ENCODE measurements at places on chromosomes 13 and 19.

GRCh38 chr13:27375686-27376326, 48.6 kb upstream of the GTF3A start:
- peak; percentile 52 for DNase-seq

- DNase-seq, result no peak
These were observed 621.5 kb upstream of the ATXN8OS start for GRCh38 chr13:69485991-69486592.

GRCh38 chr13:22316494-22317025, 645.7 kb downstream of the FGF9 start:
- DNase-seq, result no peak

DNA sequence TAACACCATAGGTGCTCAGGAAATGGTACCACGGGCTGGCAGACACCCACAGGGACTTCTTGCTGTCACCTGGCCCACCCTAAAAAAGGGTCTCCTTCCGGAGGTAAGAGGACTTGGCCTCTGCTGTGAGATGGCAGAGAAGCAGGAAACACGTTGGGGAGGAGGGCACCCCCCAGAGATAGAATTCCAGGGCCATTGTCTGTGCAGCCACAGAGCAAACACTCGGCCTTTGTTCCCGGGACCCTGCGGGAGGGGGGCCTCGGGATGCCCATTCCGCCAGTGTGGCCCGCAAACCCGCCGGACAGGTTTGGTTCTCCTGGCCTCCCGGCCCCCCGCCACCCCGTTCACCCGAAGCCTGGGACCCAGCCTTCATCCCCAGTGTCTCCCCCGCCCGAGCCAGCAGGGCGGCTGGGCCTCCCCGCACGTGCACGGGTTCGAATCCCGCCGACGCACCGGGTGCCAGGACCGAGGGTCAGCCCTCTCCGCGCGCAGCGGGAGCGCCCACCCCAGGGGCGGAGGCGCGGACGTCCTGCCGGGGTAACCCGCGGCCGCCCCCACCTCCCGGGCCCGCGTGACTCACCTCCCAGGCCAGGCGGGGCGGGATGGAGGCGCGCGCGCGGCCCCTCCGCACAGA, 714 bp downstream of the PLPP2 start:
- DNase-seq, result no peak

DNA sequence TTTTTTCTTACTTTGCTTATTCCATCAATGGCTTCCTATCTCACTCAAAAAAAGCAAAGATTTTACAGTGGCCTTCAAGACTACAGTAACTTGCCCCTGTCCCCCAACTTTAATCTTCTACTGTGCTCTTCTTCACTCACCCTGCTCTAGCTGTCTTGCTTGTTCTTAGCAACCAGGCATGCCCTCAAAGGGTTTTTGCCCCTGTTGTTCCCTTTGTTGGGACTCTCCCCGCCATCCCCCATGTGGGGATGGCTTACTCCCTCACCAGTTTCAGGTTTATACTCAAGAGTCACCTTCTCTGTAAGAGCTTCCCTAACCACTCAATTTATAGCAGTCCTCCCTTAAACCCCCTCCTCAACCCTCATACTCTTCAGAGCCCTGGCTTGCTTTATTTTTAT, 5.4 kb downstream of the MTMR6 start:
- DNase-seq, result no peak

DNA sequence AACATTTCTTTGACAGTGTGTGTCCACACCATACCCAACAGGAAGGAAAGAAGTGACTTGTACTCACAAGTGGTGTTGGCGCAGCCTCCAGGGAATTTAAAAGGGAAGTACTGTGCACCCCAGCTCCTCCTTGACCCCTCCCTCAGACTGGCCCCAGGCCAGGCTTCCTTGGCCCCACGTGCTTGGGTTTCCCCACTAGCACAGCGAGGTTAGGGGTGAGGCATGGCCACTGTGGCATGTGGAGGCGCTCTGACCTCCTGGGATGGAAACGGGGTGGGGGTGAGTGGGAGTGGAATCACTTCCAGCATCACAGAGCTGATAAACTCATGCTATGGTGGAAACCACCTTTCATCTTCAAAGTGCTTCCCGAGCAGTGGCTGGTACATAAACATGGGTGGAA, 168.6 kb downstream of the ZNF536 start:
- no peak for DNase-seq

- no peak for DNase-seq
These were observed 34.8 kb downstream of the ING1 start for GRCh38 chr13:110748271-110748670.

- no peak for DNase-seq
These were observed 164.4 kb downstream of the TM9SF2 start for GRCh38 chr13:99665711-99666110.

GRCh38 chr19:9535934-9536333, 2.5 kb downstream of the ZNF426 start:
- no peak for DNase-seq

GRCh38 chr13:39855236-39855635, 199.8 kb downstream of the COG6 start:
- no peak for DNase-seq

GRCh38 chr19:5358173-5358800, 17.7 kb upstream of the PTPRS start:
- no peak for DNase-seq

DNA sequence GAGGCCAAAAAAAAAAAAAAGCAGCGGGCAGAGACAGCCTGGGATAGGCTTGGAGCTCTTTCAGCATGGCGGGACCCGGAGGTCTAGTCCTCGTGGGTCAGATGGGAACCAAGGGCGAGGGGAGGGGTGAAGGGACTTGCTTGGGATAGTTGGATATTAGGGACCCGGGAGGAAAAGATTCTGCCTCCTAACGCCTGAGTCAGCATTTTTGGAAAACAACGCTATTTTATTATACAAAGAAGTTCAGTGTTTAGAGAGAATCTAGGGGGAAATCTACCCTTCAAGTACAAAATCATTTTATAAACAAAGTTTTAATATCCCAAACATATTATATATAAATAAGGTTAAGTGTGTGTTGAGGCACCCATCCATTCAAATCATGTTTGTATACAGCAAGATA, 156.7 kb downstream of the ZNF536 start:
- no peak for DNase-seq

DNA sequence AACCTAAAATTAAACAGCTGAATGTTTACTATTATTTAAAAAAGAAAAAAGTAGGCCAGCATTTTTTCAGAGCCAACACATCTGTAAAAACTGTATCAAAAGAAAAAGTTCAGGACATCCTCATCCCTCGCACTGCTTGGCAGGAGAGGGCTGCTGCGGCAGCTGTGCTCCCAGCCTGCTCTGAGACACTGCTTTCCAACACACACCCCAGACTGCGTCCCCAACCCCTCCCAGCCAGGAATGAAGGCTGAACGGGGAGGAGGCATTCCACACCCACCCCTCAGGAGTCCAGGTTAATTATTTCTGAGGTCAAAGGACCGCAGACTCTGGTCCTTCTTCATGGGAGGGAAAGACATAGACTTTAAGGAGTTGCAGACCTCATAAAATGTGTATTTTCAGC, 43.1 kb downstream of the COL4A1 start:
- DNase-seq, result no peak

DNA sequence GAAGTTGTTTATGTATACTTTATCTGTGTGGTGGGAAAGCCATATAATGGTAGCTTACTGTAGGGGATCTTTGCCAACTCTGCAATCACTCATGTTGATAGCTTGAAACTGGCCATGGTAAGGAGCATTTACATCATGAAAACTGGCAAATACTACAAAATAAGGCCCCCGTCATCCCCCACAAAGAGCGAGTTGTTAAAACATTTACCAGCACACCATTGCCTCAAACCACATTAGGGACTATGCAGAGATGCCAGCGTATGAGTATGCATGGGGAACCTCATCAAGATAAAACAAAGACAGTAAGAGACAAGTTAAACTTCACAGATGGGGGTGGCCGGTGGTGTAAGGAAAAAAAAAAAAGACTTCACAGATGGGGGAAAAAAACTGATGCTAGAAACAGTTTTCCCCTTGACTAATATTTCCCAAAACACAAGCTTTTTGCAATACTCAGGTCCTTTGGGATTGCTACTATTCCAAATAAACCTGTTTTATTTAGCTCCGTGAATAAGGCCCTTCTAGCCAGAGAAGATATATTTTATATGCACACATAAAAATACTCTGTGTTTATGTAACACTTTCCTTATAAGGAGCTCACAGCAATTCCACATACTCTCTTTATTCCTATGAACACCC, 70.6 kb upstream of the SERP2 start:
- DNase-seq, result no peak

DNA sequence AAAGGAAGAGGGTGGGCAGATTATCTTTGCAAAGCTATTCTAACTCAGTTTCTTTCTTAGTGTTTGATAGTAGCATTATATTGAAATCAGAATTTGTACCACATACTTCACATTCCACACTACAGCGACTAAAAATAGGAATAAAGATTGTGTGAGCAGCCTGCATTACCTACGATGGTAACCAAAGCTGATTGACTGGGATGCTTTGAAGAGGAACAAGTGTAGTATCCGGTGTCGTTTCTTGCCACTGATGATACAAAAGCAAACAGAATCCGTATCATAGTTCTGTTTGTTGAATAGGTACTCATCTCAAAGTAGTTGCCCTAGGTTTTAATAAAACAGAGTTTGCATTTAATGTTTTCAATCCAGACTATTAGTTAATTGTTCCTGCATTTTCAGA, 51.2 kb downstream of the FLT3 start:
- DNase-seq, result no peak

- peak; percentile 22 for DNase-seq
These were observed 128.7 kb downstream of the UQCRFS1 start for GRCh38 chr19:29084266-29084665.

- peak; percentile 21 for DNase-seq
These were observed 82.2 kb downstream of the SLAIN1 start for GRCh38 chr13:77779552-77780272.

DNA sequence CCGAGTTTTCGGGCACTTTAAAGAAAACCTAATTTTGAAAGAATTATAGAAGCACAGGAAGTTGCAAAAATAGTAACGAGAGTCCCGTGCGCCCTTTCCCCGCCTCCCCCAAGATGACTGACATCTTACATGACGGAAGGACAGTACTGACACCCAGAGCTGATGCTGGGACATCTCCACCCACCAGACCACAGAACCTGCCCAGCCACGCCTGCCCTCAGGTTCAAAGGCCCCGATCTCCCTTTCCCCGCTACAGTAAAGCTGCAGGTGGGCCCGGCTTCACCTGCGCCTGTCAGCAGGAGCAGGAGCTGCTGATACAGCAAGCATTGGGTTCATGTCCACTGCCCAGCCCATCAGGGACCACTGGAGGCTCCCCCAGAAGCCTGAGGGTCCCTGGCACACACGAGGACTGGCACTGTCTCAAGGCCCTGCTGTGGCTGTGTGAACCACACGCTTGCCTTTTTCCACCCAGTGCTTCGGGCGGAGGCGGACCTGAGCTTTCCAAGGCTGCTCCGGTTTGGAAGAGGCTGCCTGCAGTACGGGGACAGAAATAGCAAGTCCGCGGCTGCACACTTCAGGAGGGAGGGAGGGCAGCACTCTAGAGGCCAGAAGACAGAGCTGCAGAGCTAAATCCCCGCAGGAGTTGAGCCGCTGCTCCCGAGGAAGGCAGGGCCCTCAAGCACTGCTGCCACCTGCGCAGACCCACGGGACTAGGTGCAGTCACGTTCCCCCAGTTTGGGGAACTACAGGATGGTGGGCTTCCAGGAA, 8.7 kb downstream of the MAP2K2 start:
- no peak for DNase-seq

DNA sequence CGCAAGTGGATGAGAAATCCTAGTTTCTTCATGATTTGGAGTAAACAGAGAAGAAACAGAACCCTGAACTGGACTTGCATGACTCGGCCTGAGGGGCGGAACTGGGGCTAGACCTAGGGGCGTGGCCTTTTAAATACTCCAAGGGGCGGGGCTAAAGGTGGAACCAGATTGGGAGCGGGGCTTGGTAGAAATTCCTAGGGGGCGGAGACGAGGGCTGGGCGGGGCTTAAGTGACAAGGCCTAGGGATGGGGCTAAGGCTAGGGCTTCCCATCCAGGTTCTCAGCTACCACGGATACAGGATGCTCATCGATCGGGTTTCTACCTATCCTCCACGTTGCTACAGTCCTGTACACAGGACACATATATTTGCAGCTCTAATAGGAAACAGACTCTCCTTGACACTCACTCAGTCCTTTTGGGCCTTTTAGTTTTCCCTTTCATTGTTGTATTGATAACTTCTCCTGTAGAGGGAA, 372 bp upstream of the ZNF699 start:
- DNase-seq, result no peak

DNA sequence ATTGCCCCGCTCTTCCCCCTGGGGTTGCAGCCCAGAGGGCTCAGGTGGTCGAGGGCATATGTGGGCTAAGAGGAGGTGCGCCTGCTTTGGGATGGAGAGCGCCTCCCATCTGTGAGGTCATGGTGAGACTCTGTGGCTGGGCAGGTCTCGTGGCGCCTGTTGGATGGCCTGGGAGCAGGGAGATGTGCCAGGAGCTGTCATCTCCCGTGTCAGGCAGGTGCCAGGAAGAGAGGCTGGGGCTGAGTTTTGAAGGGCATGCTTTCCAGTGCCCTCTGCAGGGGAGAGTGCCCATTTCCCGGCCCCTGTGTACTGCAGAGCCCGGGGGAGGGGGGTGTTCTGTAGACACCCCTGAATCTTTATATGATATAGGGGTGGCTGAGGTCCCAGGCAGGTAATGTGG, 2.8 kb downstream of the WTIP start:
- no peak for DNase-seq

GRCh38 chr19:50500060-50500752, 10.8 kb downstream of the JOSD2 start:
- DNase-seq, result no peak

- peak; percentile 87 for DNase-seq
These were observed at the start of gene ZNF430 for GRCh38 chr19:21020298-21021227. Gene ZNF430 (plus strand): TSS chr19:21020657. CDS start chr19:21020801, 144 bp downstream.

DNA sequence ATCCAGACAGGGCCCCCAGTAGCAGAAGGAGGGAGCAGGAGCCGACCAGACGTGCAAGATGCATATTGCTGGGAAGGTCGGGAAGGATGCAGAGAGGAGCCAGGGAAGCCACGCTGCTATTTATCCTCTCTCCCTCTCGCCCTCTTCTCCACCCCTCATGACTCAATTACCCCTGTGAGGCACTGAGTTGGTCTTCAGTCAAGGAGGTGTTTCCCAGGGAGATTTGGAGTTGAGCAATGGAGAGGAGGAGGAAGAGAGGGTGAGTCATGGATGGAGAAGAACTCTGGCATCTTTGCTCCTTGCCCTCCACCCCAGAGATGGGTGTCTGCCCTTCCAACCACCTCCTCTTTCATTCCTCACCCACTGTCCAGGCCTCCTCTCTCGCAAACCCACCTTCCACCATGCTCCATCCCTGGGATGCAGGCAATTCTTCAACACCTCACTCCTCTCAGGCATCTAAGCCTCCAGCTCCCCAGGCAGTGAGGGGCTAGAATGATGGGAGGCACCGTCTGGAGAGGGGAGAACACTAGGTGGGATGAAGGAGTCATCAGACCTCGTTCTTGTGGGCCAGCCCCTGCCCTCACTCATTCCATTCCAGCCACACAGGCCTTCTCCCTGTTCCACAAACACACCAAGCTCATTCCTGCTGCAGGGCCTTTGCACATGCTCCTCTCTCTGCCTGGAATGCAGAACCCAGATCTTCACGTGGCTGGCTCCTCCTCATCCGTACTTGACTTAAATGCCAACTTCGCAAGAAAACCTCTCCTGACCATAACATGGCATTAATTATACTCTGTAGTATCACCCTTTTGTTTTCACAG, at the start of gene SBSN:
SBSN (minus strand) TSS at position 94 of the 821 bp plus-strand sequence; CDS start at position 64, 30 bp downstream.
- peak; percentile 72 for DNase-seq

- no peak for DNase-seq
These were observed 4.4 kb upstream of the PLEKHF1 start for GRCh38 chr19:29660835-29661234.

GRCh38 chr19:49786376-49786820, 19.6 kb downstream of the AP2A1 start:
- peak; percentile 35 for DNase-seq
